ENCODE measurements at places on chromosomes 13 and 19. TPM values are rescaled to one million over a fixed set of nuclear protein-coding genes. Genes with fewer than 3 reads are reported as not detected.

The GIPC3 gene
- 2.1 TPM for total RNA-seq

The PEAK3 gene
- 2.1 TPM for total RNA-seq

The SIGLEC6 gene
- total RNA-seq, result 4.8 TPM

The ADGRE3 gene
- total RNA-seq, result 0.25 TPM

DNA sequence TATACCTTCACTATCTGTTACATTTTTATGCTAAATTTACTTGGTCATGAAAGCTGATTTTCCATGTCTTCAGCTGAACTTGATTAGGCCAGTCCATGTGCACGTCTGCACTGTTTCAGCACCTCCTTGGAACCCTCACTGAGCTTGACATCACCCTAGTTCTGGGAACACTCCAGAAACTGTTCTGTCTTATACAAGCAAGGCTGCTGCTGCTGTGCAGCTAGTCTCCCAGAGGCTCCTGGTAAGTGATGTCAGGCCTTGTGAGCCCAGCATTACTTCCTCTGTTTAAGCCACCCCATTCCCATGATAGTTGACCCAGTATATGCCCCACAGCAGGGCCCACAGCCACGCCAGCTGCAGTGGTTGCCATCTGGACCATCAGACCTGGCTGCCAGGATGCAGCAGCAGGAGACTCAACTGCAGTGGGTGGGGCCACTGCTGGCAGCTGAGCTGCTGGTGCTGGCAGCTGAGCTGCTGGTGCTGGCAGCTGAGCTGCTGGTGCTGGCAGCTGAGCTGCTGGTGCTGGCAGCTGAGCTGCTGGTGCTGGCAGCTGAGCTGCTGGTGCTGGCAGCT, 90.5 kb upstream of the AKAP11 start:
- no peak for DNase-seq

GRCh38 chr13:56314765-56315164, 826.0 kb upstream of the PRR20A start:
- DNase-seq, result no peak

DNA sequence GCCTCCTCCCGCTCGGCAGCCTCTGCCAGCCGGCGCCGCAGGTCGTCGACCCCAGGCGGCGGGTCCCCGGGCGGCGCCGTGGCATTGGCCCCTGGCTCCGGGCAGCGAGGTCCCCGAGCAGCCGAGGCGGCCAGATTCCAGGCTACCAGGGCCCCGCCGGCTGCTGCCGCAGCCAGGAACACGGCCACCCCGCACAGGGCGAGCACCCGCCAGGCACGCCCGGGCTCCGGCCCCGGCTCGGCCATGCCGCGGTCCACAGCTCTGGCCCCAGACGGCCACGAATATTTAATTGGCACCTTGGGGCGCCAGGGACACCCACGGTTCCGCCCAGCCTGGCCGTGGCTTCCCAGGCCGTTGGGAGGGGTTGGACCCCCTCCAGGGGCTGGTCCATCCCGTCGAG, at the start of gene CCDC194:
TSS of gene CCDC194 (minus strand) at position 283 of the 400 bp plus-strand sequence. CDS start at position 245, 38 bp downstream.
- DNase-seq, result no peak

- no peak for DNase-seq
Measured at GRCh38 chr13:51324714-51325420, 14.6 kb upstream of the SERPINE3 start.

DNA sequence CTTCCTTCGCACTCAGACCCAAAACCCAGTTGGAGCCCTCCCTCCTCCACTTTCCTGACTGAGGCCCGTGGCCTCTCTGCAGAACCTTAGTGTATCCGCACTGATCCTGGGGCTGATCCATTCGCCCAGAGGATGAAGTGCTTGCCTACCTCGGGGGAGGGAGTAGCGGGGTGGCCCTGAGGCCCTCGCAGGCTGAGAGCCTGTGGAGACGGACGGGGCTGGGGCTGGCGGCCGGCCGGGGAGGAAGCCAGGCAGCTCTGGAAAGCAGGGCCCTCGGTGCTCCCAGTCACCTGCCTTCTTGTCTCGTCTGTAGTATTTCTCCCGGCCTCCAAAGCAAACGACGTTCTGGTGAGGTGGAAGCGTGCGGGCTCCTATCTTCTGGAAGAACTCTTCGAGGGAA, 1.3 kb downstream of the PROZ start:
- DNase-seq, result no peak

DNA sequence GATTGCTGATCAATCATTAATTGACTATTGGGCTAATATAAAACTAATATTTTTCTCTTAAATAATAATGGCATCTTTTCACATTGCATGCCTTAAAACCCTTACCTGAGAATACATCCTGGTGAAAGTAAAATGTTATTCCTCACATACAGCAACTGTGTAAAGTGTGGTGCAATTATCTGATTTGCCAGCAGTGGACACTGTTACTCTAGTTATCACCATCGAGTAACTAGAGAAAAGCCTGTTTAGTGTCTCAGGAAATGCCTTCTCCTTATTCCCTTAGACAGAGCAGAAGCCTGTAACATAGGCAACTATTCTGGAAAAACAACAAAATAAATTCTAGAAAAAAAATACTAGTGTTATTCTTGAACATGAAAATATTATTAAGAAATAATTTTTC, 459.8 kb downstream of the FGF14 start:
- peak; percentile 77 for DNase-seq

DNA sequence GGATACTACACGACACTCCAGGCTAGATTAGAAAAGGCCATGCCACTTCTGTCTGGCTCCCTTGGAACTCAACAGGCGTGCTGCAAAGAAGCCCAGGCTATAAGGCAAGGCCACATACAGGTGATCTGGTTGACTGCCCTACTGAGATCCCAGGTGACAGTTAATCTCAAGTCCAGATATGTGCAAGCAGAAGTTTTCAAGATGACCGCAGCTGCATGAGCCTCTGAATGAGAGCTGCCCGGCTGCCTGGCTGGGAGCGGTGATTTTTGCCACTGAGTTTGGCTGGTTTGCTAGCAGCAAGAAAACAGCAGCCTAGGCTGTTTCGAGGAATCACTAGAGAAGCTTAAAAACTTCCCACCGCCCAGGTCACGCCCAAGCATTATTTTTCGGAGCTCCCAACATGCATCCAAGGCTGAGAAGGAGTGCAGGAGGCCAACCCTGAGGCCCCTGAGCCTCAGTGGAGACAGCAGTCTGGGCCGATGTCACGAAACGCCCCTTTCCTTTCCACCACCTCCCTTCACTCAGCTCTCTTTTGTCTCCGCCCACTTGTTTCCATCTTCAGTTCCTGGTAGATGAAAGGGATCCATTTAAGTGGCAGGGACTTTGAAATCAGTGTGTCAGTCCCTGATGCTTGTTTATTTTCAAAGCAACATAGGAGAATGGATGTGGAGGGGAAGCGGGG, 14.0 kb upstream of the URI1 start:
- DNase-seq, result peak; percentile 37

GRCh38 chr13:91117351-91117750, 230.1 kb upstream of the MIR17HG start:
- peak; percentile 52 for DNase-seq

DNA sequence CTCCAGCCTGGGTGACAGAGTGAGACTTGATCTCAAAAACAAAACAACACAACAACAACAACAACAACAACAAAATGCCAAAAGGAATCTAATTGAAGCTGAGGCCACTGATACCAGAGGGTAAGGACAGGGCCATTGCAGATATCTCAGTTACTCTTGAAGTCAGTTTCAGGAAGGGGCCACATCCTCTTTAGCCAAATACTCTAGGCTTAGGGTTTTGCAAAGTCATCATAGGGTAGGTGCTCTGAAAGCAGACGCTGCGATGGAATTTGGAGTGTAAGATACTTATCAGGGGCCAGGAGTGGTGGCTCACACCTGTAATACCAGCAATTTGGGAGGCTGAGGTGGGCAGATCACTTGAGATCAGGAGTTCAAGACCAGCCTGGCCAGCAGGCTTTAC, 46.6 kb upstream of the UBAC2 start:
- DNase-seq, result no peak

GRCh38 chr19:49150106-49150943, 4.9 kb downstream of the HRC start:
- DNase-seq, result peak; percentile 95

- DNase-seq, result peak; percentile 45
Measured at GRCh38 chr19:33133438-33134031, 1.6 kb downstream of the WDR88 start.

GRCh38 chr19:49609499-49610092, 18.6 kb downstream of the PRR12 start:
- no peak for DNase-seq

DNA sequence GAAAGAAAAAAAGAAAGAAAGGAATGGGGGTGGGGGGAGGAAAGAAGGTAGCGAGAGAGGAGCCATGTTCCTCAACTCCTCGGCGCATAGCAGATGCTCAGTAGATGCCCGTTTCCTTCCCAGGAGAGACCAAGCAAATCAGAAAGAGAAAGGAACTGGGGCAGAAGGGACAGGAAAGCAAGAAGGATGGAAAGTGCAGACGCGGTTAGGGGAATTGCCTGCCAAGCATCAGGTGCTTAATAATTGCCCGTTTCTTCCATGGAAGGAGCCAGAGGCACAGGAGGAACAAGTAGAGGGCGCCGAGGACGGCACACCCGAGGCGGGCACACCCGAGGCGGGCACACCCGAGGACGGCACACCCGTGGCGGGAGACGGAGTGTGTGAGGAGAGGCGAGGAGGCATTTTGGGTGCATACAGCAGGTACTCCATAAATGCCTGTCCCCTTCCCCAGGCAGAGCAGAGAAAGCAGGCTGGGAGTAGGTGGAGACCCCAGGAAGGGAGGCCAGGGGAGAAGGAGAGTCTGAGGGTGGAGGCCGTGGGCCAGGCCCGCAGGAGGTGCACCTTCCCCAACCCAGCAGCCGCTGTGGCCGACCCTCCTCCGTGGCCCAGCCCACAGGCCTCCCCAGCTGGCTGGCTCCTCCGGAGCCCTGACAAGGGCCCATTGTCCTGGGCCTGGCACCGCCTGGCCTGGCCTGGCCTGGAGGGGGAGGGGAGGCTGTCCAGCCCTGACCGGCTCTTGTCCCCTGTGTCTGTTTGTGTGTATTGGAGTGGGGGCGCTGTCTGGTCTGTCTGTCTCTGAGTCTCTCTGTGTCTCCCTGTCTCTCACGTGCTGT, 14.6 kb downstream of the JOSD2 start:
- DNase-seq, result no peak

- DNase-seq, result no peak
Measured at GRCh38 chr13:34413538-34414210, 528.4 kb upstream of the NBEA start.

- no peak for DNase-seq
Measured at GRCh38 chr19:48750771-48751504, 1.5 kb downstream of the FUT1 start.

- DNase-seq, result no peak
Measured at GRCh38 chr13:45542391-45542790, 73.1 kb downstream of the ERICH6B start.

DNA sequence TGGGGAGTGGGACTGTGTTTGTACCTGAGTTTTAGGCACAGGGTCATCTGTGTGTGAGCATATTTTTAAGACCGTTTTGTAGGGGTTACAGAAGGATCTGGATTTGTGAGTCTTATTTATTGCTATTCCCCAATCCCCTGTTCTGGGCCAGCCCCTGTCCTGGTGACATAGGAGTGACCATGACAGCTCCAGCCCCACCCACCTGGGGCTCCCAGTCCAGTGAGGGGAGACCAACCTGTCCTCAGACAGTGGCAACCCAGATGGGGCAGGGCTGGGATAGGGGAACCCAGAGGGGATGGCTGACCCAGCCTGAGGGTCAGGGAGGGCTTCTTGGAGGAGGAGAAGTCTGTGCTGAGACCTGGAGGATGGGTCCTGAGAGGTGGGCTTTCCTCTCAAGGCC, 10.7 kb downstream of the TMEM160 start:
- DNase-seq, result no peak

DNA sequence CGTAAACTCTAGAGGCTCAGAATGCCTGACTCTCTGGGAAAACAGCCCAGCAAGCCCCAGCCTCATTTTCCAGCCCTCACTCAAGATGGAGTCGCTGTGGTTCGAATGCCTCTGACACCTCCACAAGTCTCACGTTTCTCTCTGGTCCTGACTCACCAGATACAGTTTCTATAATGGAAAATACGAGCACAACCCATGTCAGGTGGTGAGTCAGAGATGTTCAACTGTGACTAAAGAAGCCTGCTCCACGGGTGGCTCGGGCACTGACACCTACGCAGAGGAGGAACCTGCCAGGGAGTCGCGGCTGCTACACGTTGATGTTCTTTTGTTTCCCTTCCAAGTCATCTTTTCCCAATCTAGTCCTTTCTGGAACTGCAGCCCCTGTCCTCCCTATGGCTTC, 87.1 kb upstream of the STK24 start:
- no peak for DNase-seq

- peak; percentile 42 for DNase-seq
Measured at GRCh38 chr19:15223649-15224361, 8.4 kb downstream of the EPHX3 start.

- no peak for DNase-seq
Measured at GRCh38 chr13:113979791-113980471, 6.1 kb upstream of the C13orf46 start.

DNA sequence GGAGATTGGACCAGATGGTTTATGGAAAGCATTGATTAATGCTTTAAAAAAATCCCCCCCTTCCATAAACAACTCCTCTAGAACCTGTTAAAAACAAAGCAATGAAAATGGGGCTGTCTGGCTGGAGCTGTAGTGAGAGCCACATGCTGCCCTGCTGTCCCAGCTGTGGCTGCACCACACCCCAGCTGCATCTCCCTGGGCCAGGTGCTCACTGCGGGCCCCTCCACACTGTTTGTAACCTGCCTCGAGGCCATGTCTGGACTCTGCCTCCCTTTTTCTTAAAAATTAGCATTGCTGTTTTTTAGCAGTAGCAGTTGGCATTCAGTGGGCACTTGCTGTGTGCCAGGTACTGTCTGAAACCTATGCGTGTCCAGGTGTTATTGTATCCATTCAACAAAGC, 15.2 kb upstream of the F2RL3 start:
- DNase-seq, result no peak

DNA sequence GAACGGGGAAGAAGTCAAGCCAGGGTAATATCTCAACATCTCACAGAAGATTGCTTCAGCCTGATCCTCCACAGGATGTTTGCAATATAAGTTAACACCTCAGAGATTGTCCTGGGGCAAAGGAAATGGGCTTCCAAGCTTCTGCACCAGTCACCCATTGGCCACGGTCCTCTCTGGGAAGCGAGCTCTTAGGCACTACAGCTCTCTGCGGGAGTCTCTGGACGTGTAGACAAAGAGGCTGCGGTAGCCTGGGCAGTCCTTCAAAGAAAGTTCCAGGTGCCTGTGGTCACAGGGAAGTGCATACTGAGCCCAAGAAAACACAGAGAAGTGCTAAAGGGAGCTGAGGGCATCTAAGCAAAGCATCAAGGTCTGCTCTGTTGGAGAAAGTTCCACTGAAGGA, 805.7 kb downstream of the DIAPH3 start:
- no peak for DNase-seq
